ENCODE measurements at places on chromosomes 2 and 18. TPM values are rescaled to one million over a fixed set of nuclear protein-coding genes. Genes with fewer than 3 reads are reported as not detected.
A peak's percentile ranks its signal among the peaks of the same experiment; 100 is the strongest.

Gene AQP4
- not detected for total RNA-seq

Gene INSIG2
- total RNA-seq: 40.9 TPM

Gene GRB14
- total RNA-seq: not detected

Gene DSC2
- not detected for total RNA-seq

Gene SLC5A7
- total RNA-seq: not detected

Gene L3MBTL4
- not detected for total RNA-seq

Gene UBXN4
- 118 TPM for total RNA-seq

Gene DUSP2
- total RNA-seq: 40.8 TPM

Gene LIPG
- total RNA-seq: not detected

Gene LYPD1
- not detected for total RNA-seq

Gene TSPYL6
- total RNA-seq: not detected

DNA sequence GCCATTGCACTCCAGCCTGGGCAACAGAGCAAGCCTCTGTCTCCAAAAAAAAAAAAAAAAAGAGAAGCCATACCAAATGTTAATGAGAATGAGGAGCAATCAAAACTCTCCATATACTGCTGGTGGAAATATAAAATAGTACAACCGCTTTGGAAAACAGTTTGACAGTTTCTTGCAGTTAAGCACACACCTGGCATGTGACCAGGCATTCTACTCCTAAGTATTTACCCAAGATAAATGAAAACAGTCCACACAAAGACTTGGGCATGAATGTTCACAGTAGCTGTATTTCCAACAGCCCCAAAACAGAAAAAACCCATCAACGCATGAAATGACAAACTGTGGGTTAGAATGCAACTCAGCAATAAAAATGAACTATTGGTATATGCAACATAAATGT lies 76.0 kb upstream of the ST8SIA5 start:
- no peak overlapping the region for H3K27ac ChIP-seq
- no peaks in the 10 kb centered on the region for H3K27me3 ChIP-seq
- H3K4me1 ChIP-seq: no peaks in the 10 kb centered on the region
- DNase-seq: no peak

- H3K27me3 ChIP-seq: peaks cover 17% of the 10 kb centered on the region
- H3K4me3 ChIP-seq: no peak within 1 kb of the TSS
- DNase-seq: no peak
- no peak within 1 kb of the TSS for H3K27ac ChIP-seq
- H3K4me1 ChIP-seq: no peaks in the 10 kb centered on the region
These were observed at the start of gene NAT8 for GRCh38 chr2:73642338-73643018. Gene NAT8, minus strand, starts transcription at chr2:73642422. Its CDS starts 794 bp downstream, at chr2:73641628.

DNA sequence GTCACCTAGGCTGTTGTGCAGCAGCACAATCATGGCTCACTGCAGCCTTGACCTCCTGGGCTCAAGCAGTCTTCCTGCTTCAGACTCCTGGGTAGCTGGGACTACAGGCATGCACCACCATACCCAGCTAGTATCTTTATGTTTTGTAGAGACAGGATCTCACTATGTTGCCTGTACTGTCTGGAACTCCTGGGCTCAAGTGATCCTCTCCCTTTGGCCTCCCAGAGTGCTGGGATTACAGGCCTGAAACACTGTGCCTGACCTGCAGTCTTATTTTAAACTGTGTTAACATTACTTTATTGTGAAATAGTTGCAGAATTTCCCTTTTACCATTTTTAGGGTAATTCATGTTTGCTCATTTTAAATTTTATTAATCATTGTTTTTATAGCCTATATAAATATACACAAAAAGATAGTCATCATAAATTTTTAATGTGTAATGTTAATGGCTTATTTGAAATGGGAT lies 24.6 kb downstream of the EML4 start:
- no peaks in the 10 kb centered on the region for H3K27me3 ChIP-seq
- no peak overlapping the region for H3K27ac ChIP-seq
- no peak overlapping the region for H3K4me3 ChIP-seq
- DNase-seq: no peak
- H3K36me3 ChIP-seq: peaks cover 23% of the 10 kb centered on the region
- H3K4me1 ChIP-seq: peaks cover 61% of the 10 kb centered on the region

DNA sequence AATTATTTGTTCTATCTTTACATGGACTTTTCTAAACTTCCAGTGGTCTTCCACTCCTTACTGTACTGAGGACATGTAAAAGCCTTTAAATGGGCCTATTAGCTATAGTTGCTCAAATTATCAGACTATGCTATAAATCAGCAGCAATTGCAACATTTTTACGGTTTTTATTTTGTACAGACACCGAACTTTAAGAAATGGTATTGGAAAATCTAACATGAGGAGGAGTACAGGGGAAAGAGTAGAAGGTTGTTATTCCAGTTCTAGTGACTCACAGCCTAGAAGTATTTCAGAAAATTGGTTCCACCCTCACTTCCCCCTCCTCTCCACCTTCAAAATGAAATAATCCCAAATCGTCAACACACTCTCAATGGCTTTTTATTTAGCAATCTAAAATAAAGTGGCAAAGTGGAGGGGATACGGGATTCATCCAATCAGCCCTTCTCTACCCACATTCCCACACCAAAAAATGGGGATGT lies 1.1 kb downstream of the NCKAP1 start:
- H3K4me3 ChIP-seq: peak overlapping the region; percentile 66
- no peak overlapping the region for H3K27ac ChIP-seq
- H3K36me3 ChIP-seq: no peaks in the 10 kb centered on the region
- H3K27me3 ChIP-seq: peaks cover 72% of the 10 kb centered on the region
- DNase-seq: no peak

GRCh38 chr18:50696436-50696835 lies 123.4 kb downstream of the MRO start:
- H3K4me1 ChIP-seq: no peaks in the 10 kb centered on the region
- no peak for DNase-seq
- no peak overlapping the region for H3K4me3 ChIP-seq
- H3K27ac ChIP-seq: no peak overlapping the region
- H3K36me3 ChIP-seq: no peaks in the 10 kb centered on the region
- peaks cover 8% of the 10 kb centered on the region for H3K27me3 ChIP-seq

- H3K27me3 ChIP-seq: no peaks in the 10 kb centered on the region
- DNase-seq: no peak
- no peaks in the 10 kb centered on the region for H3K36me3 ChIP-seq
These were observed 73.0 kb downstream of the NCKAP5 start for GRCh38 chr2:133495226-133495625.

GRCh38 chr2:197280015-197280702 lies 30.4 kb downstream of the ANKRD44 start:
- peaks cover 58% of the 10 kb centered on the region for H3K36me3 ChIP-seq
- H3K27ac ChIP-seq: peak overlapping the region; percentile 27
- H3K27me3 ChIP-seq: no peaks in the 10 kb centered on the region
- no peak overlapping the region for H3K4me3 ChIP-seq

DNA sequence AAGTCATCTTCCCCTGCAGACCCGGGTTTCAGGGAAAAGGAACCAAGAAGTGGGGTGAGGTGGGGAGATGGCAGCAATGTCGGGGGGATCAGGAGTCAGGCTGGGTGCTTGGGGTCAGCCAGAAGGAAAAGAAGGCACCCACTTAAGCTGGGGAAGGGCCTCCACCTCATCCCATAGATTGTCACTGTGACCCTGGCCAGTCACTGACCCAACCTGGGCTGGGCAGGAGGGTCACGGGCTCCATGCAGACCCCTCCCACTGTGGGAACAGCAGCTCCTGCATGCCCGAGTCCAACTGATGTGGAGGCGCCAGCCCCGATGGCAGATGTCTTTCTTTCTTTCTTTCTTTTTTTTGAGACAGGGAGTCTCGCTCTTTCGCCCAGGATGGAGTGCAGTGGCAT lies 53.6 kb upstream of the HAAO start:
- no peak overlapping the region for H3K4me3 ChIP-seq
- H3K36me3 ChIP-seq: no peaks in the 10 kb centered on the region
- H3K4me1 ChIP-seq: no peaks in the 10 kb centered on the region
- H3K27me3 ChIP-seq: peaks cover 2% of the 10 kb centered on the region
- H3K27ac ChIP-seq: no peak overlapping the region

- no peak for DNase-seq
- peaks cover 50% of the 10 kb centered on the region for H3K36me3 ChIP-seq
- H3K4me1 ChIP-seq: no peaks in the 10 kb centered on the region
- no peaks in the 10 kb centered on the region for H3K27me3 ChIP-seq
- H3K4me3 ChIP-seq: no peak overlapping the region
These were observed 32.1 kb downstream of the SPC25 start for GRCh38 chr2:168858146-168858545.

- H3K36me3 ChIP-seq: peaks cover 17% of the 10 kb centered on the region
- no peaks in the 10 kb centered on the region for H3K27me3 ChIP-seq
- H3K4me3 ChIP-seq: peak overlapping the region; percentile 66
- DNase-seq: no peak
These were observed 19.1 kb downstream of the HDAC4 start for GRCh38 chr2:239381709-239382134.

DNA sequence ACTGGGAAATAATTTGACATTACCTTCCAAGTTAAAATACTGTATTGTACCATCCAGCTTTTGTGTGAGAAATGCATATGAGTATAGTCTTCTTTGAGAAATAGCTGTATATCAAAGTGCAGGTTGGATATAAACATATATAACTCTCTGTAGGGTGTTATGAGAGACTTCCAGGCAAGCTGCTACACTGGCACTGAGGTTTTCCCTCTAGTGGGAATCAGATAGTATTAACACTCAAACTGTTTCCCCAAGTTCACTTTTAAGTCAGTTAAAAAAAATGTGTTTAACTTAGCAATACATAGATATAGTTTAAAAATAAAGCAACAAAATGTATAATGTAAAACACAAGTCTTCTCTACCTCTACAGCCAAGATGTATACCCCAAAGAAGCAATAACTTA lies 368.4 kb upstream of the SLC8A1 start:
- no peaks in the 10 kb centered on the region for H3K27me3 ChIP-seq
- H3K4me3 ChIP-seq: no peak overlapping the region
- DNase-seq: no peak
- H3K27ac ChIP-seq: no peak overlapping the region
- no peaks in the 10 kb centered on the region for H3K36me3 ChIP-seq

- no peak for DNase-seq
- peaks cover 27% of the 10 kb centered on the region for H3K27me3 ChIP-seq
- no peaks in the 10 kb centered on the region for H3K4me1 ChIP-seq
These were observed 82.0 kb downstream of the NRP2 start for GRCh38 chr2:205764270-205764746.

DNA sequence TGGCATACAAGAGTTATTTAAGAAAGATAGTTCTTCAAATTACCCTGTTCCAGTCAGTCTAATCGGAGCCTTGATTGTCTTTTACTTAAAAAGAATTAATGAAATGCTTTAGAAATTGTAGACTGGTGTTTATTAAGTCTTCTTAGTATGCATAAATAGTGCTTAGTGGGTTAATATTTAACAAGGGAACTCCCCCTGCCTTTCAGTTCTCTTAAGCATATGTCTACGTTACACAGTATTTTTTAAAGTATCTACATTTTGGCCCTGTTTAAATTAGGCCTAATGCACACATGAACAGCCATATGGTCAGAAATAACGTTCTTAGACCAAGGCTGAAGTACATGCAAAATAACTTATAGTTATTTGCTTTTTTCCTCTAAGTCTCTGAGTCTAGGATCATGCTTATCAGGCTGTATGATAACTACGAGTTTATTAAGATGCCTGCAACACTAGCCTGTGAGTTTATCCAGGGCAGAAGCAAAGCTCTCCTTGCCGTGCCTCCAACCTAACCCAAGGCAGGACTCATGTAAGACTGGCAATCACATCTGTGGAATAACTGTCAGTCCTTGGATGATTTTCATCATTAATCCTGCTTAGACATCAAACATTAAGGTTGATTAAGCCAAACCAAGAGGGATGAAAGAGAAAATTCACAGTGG lies 6.7 kb downstream of the BCL2 start:
- H3K4me3 ChIP-seq: peak overlapping the region; percentile 58
- H3K36me3 ChIP-seq: peaks cover 82% of the 10 kb centered on the region
- no peak for DNase-seq
- peak overlapping the region; percentile 40 for H3K27ac ChIP-seq
- peaks cover 71% of the 10 kb centered on the region for H3K4me1 ChIP-seq

DNA sequence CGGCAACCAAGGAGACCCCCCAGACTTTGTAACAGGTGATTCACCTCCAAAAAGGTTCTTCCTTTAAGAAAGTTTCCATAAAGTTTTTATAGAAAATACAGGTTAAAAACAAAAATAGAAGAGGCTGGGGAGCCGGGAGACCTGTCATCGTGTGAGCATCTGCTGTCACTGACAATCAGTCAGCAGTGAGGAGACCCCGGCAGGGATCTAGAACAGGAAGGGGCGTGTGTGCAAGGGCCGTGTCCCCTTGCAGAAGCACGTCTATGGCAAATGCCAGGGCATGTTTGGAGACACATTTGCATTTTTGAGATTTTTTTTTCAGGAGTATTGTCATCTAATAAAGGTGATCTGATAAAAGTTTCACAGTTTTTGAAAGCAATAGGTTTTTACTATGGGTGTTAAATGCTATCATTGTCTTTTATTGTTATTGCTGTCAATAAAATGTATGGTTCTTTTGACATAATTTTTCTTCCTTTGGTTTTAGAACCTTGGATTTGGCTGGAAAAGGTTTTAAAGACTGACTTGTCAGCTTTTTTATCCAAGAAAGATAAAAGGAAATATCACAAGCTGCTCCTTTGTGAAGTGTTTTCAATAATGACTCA lies 52.1 kb downstream of the MTCL1 start:
- no peak overlapping the region for H3K27ac ChIP-seq
- no peak for DNase-seq
- no peak overlapping the region for H3K4me3 ChIP-seq

- DNase-seq: no peak
- peaks cover 21% of the 10 kb centered on the region for H3K36me3 ChIP-seq
- no peak overlapping the region for H3K4me3 ChIP-seq
- no peaks in the 10 kb centered on the region for H3K4me1 ChIP-seq
These were observed 11.2 kb downstream of the DBI start for GRCh38 chr2:119377993-119378345.

DNA sequence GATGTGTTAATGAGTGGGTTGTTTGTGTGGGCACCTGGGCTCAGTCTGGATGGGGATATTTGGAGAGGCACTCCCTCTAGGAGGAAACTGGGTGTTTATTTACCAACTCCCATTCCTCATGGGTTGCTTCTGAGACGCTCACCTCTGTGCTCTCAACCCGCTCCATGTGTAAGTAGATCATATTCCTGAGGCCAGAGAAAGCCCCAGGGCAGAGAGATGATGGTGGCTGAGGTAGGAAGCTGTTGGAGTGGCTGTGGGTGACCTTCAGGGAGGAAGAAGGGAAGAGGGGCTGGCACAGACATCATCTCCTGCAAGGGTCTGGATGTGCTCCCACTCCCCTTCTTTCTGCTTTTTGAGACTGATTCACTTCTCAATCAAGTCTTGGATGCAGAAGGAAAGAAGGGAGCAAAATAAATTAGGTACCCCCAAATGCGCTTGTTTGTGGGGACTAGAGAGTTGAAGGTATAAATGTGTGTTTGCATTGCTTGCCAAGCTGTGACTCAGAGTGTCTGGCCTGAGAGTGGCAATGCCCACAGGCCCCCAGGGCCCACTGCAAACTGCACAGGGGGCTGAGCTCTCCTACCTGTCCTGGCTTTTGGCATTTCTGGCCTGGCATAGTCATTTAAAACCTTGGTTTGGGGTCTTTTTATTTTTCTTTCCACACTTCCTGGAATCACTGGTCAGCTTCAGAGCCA lies 57.2 kb upstream of the TNP1 start:
- no peaks in the 10 kb centered on the region for H3K36me3 ChIP-seq
- no peaks in the 10 kb centered on the region for H3K27me3 ChIP-seq
- H3K4me1 ChIP-seq: no peaks in the 10 kb centered on the region
- no peak overlapping the region for H3K4me3 ChIP-seq
- DNase-seq: no peak

GRCh38 chr2:144004742-144005141 lies 515.2 kb downstream of the ZEB2 start:
- H3K36me3 ChIP-seq: peaks cover 8% of the 10 kb centered on the region
- H3K27ac ChIP-seq: no peak overlapping the region
- no peaks in the 10 kb centered on the region for H3K4me1 ChIP-seq
- H3K4me3 ChIP-seq: no peak overlapping the region
- no peaks in the 10 kb centered on the region for H3K27me3 ChIP-seq

Data from activated CD4-positive, alpha-beta memory T cell treated with anti-CD3 and anti-CD28 coated beads, Interleukin-2, amount 10 ng/mL, durations not matched to agents 7 days and 5 days (primary cell).